ENCODE measurements at places on chromosomes 7 and 10.

DNA sequence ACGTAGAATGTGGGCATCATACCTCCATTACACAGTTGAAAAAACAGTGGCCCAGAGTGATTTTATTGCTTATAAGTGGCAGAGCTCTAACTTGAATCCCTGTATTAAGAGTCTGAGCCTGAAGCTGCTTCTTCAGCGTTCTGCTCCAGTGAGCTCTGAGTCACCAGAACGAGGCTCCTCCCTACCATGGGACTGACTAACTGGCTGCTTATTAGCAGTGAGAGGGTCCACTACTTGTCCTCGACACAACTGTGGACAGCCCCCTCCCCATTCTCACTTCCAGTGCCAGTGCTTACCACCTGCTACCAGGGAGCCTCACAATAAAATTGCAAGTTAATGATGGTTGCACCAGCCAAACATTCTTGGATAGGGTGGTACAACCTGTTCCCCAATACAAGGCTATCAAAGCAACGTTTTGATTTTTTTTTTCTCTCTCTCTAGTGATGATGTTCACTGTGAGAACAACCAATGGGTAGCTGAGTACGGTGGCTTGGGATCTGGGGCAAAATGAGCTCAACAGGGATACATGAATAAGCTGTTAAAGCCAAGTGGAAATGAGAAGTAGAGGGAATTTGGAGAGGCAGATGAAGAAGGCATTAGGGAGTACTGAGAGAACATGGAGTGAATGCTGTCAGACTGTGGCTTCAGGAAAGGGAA is 2.7 kb upstream of the NRG3 start:
- no peak for DNase-seq

- no peak for DNase-seq
Observed at GRCh38 chr10:97939446-97939990, 89.9 kb downstream of the GOLGA7B start.

- no peak for DNase-seq
Observed at GRCh38 chr7:14821757-14822480, 80.6 kb downstream of the DGKB start.

DNA sequence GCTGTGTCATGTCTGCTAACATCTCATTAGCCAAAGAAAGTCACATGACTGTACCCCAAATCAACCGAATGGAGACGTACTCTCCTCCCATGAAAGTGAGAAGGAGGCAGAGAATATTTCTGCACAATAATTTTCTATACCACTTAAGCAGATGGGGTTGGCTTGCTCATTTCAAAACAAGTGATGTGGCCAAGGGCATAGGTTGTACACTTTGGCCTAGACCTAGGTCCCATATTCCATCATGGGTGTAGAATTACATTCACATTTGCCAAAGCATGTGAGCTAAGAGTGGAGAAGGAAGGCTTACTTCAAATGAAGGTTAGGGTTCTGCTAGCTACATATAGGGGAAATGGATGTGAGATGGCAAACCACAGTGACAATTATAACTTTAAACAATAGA is 83.0 kb downstream of the ZNF365 start:
- DNase-seq = no peak

DNA sequence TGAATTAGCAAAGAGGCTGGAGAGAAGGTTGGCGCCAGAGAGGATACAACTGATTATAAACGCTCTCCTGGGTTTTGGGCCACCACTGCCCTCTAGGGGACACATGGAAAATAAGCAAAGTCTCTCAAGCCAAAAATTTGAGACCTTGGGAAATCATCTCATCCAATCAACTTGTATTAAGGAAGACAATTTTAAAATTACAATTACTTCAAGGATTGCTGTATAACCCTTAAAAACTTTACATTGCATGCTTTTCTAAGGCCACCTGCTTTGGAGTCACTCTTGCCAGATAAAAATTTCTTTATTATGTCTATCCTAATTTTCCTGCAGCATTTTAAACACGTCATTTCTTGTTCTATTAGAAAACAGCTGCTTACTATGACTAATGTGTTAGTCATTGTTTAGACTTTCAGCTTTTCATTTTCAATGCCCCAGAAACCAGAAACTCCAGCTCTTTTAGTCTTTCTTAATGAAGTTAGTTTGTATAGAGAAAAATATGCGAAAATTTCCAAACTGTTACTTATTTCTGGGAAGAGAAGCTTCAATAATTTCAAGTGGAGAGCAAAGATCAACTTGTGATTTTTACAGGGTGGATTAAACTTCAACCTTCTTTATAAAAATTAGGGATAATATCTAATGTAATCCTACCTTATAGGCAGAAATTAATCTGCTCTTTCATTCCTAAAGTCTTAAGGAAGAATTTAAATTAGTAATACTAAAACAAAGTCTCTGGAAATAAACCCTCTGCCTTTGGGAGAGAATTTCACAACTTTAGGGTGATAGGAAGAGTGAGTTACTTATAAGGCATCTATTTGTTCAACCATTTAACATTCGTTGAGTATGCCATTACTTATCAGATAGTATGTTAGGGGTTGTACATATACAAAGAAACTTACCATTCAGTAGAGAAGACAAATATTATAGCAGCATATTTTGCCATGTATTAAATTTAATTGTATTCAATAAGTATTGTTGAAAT is 20.6 kb upstream of the RHOBTB1 start:
- peak; percentile 60 for DNase-seq

DNA sequence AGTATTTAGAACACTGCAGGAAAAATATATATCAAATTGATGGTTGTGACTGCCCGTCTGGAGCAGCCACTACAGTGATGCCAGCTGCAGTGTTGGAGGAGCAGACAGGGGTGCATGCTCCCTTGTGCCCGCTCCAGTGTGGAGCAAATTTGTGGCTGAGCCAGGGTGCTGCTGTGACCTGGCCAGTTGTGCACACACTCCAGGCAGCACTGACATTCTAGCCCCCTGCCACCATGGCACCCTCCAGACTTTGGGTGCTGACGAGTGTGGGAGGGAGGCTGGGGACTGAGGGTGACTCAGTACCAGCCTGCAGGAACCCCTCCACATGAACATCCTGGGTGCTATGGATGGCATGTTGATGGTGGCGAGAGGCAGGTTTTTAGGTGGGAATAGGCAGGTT is 160.0 kb upstream of the PCDH15 start:
- no peak for DNase-seq

Data from HEK293T (cell line).